ENCODE measurements at places on chromosomes 11 and 22. TPM values are rescaled to one million over a fixed set of nuclear protein-coding genes. Genes with fewer than 3 reads are reported as not detected.

GRCh38 chr22:49971232-49972162, 10.9 kb downstream of the PIM3 start:
- no peak for DNase-seq

GRCh38 chr11:116750070-116750718, 22.6 kb downstream of the BUD13 start:
- no peak for DNase-seq

GRCh38 chr11:78941226-78941851, 366.7 kb upstream of the NARS2 start:
- peak; percentile 64 for DNase-seq

- DNase-seq: no peak
These were observed 480.3 kb downstream of the BRD1 start for GRCh38 chr22:49347376-49347775.

- no peak for DNase-seq
These were observed 1.1 kb downstream of the UCP3 start for GRCh38 chr11:74007691-74008372.

DNA sequence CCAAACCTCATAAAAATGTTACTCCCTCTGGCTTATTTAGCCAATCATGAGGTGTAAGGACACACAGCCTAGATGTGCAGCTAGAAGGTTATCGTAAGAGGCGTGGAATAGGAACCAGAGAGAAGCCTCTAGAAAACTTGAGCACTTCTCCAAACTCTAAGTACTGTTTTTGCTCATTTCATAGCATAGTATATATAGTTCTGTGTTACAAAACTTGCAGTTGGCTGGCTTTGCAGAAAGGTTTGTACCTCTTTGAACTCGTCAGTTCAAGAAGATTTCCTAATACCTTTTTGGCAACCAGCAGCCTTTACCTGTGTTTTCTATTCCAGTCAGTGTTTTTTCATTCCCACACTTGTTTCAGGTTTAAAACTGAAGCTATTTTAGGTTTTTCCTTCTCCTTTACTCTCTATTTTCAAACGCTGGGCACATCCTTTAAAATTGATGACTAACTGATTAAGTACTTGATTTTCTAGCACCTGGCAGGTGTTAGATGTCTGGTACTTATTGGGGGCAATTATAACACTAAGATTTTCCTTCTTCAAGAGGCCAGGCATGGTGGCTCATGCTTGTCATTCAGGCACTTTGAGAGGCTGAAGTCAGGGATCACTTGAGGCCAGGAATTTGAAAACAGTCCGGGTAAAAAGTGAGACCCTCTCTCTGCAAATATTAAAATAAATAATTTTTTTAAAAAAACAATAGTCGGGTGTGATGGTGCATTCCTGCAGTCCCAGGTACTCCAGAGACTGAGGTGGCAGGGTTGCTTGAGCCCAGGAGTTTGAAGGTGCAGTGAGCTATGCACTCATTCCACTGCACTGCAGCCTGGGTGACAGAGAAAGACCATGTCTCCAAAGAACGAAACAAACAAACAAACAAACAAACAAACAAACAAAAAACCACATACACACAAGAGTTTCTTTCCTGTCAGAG, 125.2 kb downstream of the LRRC4C start:
- DNase-seq: no peak

DNA sequence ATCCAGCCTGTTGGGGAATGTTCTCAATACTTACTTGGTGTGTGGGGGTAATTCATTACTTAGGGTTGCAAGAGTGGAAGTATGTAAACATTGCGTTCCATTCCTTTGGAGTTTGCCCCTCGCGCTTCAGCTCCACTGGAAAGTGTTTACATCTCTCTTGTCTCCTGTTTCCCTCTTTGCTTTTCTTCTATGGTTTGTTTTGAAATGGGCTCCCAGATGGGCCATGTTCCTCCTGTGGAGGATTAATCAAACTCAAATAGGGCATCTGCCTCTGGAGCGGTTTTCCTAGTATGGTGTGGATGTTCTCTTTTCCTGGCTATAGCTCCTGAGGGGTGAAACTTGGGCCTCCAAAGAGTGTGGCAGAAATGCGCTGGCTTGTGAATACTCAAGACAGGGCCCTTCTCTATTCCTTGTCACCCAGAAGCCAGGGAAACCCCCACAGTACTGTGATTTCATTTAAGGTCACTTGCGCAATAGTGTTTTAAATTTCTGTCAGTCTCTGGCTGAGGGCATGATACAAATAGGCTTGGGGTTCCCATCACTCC, 51.9 kb downstream of the CD44 start:
- no peak for DNase-seq

- DNase-seq: peak; percentile 38
These were observed 30.9 kb upstream of the PARVB start for GRCh38 chr22:43993072-43993760.

DNA sequence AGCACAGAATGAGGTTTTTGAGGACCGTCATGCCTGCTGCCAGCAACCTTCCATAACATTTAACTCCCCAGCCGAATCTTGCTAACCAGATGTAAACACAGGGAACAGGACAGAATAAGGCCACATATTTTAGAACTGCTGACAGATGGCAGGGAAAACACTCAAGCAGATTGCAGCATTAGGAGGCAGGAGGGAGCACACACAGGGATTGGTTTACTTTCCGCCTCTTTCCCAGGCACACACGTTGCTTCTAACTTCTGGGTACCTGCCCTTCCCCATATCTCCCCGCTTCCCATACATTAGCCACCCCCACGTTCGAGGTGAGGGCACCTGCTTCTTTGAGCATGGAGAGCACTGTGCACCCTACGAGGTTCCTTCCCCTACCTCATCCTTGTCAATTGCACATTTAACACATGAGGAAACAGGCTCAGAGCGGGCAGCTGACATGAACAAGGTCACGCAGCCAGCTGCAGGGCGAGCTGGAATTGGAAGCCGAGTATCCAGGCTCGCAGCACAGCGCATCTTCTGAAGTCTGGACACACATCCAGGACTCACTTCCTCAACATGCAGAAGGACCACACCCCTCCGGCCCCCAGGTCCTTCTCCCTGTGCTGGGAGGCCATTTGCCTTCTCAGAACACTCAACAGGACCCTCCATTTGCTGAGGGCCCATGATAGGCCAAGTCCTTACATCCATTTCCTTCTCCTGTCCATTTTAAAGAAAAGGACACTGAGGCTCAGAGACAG, 18.7 kb downstream of the ASPHD2 start:
- DNase-seq: no peak

DNA sequence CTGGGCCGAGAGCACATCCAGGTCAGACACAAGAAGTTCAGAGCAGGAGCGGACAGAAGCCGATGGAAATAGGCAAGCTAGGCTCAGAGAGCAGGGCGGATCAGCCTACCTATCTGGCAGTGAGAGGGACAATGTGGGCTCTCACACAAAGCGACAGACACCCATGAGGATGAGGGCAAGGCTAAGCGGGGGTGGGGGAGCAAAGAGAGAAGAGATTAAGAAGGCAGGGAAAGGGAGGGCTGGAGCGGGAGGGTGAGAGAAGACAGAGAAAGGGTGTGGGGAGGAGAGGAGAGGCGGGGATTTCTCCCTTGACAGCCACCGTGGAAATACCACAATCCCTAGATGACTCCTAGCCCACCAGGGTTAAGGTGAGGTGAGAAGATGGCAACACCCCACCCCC, 57.9 kb downstream of the BUD13 start:
- no peak for DNase-seq

- no peak for DNase-seq
These were observed 152.3 kb downstream of the SPON1 start for GRCh38 chr11:14114786-14115185.

GRCh38 chr11:21144531-21144930, 475.1 kb downstream of the NELL1 start:
- no peak for DNase-seq

- no peak for DNase-seq
These were observed 33.0 kb upstream of the MYOD1 start for GRCh38 chr11:17686231-17686980.

DNA sequence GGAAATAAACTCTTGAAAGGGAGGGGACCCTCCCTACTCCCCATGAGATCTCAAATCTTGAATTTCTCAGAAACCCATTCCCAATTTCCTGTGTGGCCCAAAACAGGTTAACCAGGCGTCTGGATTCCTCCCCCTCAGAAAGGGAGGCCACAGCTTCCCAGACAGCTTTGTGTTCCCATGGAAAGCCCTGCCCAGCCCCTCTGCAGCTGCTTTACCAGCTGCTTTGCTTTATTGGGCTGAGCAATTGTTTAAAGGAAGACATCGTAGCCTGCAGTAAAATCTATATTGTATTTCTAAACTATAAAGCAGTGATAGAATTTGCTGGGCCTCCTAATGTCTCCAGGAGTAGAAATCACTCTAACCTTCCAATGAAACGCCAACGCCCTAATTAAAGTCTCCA, 97.4 kb downstream of the CHST1 start:
- no peak for DNase-seq

GRCh38 chr11:3143136-3143880, 21.8 kb downstream of the OSBPL5 start:
- DNase-seq: no peak

- no peak for DNase-seq
These were observed 89.0 kb downstream of the CDKN1C start for GRCh38 chr11:2796508-2797113.

DNA sequence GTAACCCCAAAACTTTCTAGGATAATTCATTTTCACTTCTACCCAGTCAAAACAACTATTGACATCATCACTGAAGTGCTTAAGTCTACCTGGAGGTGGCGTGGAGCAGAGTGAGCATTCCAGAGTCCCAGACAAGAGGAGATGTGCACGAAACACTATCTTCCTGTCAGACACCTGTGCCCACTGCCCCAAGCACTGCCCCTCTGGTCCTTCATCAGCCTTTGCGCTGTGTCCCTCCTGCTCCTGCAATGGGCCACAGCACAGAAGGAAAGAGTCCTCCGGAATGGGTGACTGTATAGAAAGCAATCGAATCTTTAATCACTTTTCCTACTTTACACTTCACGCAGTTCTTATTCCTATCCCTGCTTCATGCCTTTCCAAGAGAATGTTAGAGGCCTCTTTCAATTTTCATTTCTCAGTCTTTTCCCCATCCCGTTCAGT, 512 bp upstream of the GRIA4 start:
- DNase-seq: no peak

GRCh38 chr11:62545437-62546243, 966 bp downstream of the AHNAK start:
- peak; percentile 93 for DNase-seq

DNA sequence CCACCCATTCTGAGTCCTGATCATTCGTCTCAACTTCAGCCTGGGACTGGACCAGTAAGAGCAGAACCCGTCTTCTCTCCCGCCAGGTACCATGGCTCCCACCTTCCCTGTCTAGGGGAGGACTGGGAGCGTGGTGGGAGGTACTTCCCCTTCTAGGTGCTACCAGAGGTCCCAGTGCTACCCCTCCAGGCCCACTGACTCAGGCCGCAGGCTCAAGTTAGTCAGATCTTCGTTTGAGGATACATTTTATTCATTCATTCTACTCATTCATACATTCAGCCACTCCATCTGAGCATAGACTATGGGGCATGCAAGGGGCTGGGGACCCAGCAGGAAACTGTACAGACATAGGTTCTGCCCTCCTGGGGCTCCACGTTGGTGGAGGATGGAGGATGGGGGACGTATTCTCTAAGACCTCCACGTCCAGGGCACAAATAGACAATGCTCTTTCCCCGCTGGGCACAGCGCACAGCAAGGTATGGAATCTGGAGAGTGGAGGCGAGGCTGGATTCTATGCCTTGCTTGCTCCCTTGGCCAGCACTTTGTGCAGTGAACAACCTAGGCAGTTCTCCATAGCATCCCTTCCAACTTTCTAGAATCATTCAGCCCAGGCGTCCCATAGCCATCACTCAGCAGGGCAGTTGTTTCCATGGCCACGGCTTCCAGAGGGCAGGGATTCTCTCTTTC, 1.0 kb upstream of the RAB3IL1 start:
- no peak for DNase-seq

GRCh38 chr22:32725369-32725988, 76.0 kb upstream of the TIMP3 start:
- no peak for DNase-seq

DNA sequence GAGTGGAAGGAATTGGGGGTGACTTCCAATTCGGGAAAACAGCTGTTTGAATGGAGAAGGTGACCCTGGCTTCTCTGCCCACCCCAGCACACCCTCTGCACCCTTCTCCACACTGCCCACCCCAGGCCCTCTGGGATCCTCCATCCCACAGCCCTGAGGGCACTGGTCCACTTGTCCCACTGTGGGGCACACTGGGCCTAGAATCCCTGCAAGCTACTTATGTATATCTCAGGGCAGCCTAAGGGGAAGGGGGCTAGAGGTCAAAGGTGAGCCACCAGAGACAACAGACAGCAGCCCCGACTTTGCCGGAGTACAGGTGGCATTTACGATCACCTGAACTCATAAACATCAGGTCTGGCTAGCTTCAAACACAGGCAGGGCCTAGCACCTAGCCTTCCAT, 673 bp upstream of the SCUBE2 start:
- no peak for DNase-seq

PKDREJ gene
- polyA plus RNA-seq: 0.76 TPM

ZNRF3 gene
- polyA plus RNA-seq: 29.8 TPM

BTG4 gene
- polyA plus RNA-seq: 0.20 TPM

MRGPRX4 gene
- not detected for polyA plus RNA-seq

USH1C gene
- 0.57 TPM for polyA plus RNA-seq

APOBEC3B gene
- 3.0 TPM for polyA plus RNA-seq

EFCAB6 gene
- 3.8 TPM for polyA plus RNA-seq

OR56A4 gene
- not detected for polyA plus RNA-seq

WNT11 gene
- 64.0 TPM for polyA plus RNA-seq

All from left lung (tissue), 14 donors.